Fibroblast of skin of scalp (primary cell): ENCODE measurements at places on chromosomes 12 and 14.
A peak's percentile ranks its signal among the peaks of the same experiment; 100 is the strongest.

DNA sequence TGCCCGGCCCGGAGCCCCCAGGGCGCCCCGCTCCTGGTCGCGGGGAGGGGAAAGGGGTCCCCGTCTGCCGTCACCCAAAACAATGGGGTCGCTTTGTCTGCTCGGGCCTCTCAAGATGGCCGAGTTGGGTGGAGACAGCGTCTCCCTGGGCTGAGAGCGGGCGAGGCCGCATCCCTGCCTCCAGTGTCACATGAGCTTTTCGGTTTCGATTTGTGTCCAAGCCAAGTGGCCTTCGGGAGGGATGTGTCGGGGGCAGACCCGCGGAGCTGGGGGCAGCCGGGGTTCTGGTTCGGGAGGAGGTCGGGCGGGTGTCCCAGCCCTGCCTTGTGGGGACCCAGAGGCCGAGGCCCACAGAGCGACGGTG lies 790 bp downstream of the DYNC1H1 start:
- peak; percentile 65 for DNase-seq

DNA sequence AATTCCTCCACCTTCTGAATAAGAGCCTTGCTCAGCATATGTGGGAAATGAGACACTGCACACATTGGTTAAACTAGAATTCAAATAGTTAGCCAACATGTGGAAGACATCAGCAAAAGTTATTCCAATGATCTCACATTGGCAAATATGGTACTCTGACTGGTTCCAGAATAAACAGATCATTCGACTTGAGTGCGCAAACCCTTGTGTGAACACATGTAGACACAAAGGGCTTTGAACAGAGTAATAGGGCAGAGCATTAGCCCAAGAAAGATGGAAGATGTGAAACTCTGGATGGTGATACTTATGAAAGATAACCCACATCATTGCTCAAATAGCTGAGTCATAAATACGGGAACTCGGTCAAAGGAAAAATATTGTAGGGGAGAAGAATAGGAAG lies 1133.4 kb upstream of the SEL1L start:
- DNase-seq = peak; percentile 70

- DNase-seq = peak; percentile 50
Measured at GRCh38 chr12:33587784-33588712, 148.4 kb upstream of the SYT10 start.

DNA sequence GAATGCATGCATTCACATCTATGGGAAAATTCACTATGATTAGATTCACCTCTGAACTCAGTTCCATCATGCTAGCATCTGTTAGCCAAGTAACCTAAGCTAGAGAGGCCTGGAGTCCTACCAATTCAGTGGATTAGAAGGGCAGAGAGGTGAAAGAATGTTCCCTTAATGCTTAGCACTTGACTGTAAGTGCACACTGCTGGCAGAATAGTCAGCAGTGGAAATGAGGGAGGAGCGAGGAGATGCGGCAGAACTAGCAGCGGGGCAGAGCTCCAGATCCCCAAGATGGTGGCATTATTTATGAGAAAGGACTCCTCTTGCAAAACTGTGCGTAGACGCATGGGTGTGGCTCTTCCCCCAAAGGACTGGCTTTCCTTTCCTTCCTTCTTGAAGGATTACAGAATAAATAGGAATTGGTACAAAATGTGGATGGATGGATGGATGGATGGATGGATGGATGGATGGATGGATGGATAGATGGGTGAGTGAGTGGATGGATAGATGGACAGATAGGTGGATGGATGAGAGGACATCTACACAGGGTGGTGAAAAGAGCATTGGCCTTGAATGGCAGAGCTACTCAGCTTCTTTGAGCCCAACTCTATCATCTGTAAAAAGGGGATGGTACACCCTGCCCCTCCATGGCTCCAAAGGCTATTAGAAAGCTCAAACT lies 227.2 kb downstream of the CHST11 start:
- DNase-seq = no peak

- no peak for DNase-seq
Measured at GRCh38 chr14:50974118-50974517, 29.8 kb upstream of the PYGL start.

GRCh38 chr14:49992448-49992847 lies 99.6 kb downstream of the ARF6 start:
- DNase-seq = no peak

DNA sequence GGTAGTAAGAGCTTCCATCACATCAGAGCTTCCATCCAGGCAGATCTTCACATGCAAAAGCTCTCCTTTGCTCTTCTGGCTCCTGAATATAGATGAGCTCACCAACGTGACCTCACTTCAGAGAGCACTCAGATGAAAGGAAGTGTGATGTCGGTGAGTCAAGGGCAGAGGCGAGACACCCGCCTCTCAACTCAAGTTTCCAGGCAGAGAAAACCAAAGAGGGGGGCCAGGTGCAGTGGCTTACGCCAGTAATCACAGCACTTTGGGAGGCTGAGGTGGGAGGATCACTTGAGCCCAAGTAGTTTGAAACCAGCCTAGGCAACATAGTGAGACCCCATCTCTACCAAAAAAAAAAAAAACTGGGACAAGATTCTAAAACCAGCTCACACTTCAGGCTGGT lies 126.9 kb downstream of the DUSP6 start:
- no peak for DNase-seq

- no peak for DNase-seq
Measured at GRCh38 chr14:91350483-91350812, 67.2 kb downstream of the CCDC88C start.
